ENCODE measurements at places on chromosomes 1 and 21. TPM values are rescaled to one million over a fixed set of nuclear protein-coding genes. Genes with fewer than 3 reads are reported as not detected.

- no peak for DNase-seq
Observed at GRCh38 chr1:32272557-32273390, 19.1 kb upstream of the HDAC1 start.

GRCh38 chr1:32701421-32701911 lies 1.1 kb downstream of the SYNC start:
- DNase-seq = no peak

- DNase-seq = no peak
Observed at GRCh38 chr1:184322253-184322652, 64.6 kb upstream of the C1orf21 start.

- DNase-seq = no peak
Observed at GRCh38 chr1:116002781-116003420, 26.6 kb downstream of the SLC22A15 start.

DNA sequence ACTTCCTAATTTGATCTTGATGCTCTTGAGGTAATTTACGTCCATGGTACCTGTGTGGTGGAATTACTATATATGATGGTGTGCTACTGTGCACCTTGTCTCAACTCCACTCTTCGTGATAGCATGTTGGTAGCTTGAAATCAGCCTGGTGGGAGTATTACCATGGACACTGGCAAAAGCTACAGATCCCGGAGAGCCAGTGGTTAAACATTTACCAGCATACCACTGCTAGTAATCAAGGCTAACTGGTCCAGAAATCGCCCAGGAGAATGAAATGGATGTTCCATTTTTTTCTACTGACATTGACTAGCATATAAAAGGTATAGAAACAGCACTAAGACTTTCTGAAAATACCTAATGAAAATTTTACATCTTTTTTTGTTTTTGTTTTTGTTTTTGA lies 30.6 kb downstream of the ELK4 start:
- no peak for DNase-seq

DNA sequence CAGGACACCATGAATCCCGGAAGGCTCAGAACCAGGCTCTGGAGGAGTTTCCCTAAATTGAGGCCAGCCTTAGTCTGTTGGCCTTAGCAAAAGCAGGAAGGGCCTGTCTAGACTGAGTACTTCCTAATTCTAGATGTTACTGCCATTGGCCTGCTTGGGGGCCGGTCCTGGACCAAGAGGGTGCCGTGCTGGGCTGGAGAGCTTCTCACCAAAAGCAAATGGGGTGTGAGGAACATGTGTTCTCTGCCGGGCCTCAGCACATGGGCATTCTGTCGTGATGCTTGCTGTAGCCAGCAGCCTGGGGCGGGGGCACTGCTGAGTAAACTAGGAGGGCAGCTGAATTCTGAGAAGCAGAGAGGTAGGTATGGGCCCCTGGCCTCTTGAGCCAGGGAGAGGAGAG lies 35.7 kb upstream of the MAN1C1 start:
- no peak for DNase-seq

DNA sequence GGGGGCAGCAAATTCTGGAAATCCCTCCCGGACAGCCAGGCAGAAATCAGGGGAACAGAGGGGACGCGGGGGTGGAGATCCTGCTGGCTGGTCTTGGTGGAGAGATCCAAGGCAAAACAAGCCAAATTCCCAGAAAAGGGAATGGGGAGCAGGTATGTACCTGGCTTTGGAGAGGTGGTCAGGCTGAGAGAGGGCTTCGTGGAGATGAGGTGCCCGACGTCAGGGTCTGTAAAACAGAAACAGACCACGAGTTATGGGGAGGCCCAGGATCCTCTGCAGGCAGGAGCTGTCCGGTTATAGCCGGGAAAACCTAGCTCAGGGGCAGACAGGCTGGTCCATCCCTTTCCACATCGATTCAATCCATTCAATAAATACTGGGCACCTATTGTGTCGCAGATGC lies 4.4 kb downstream of the CLEC20A start:
- DNase-seq = no peak

DNA sequence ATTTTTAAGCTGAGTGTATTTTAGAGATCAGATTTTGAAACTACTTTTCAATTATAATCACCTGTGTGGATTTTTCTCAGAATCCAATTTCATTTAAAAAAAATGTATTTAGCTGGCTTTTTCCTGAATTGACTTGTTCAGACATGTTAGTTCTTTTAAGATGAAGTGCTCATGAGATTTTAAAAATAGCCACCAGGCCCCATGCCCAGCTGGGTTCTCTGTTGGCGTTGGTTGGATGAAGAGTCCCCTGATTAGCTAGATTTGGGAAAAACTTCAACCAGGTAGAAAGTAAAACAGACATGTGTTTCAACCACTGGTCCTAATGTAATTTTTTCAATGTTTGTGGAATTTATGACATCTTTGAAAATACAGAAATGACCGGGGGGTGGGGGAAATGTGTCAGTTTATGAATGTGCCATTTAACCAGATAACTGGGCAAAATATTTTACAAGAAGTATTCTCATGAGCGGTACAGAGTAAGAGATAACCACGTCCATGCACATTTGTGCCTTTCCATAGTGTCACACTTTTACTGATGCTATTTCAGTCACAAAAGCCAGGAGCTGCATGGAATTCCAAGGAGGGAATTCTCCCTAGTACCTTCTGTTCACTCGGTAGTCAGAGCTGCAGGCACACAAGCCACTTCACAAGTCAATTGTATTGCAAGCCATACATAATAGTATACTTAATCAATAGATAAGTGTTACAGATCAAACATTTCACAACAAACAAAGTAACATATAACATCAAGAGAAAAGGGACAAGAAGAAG lies 51.1 kb downstream of the KCNK1 start:
- no peak for DNase-seq

DNA sequence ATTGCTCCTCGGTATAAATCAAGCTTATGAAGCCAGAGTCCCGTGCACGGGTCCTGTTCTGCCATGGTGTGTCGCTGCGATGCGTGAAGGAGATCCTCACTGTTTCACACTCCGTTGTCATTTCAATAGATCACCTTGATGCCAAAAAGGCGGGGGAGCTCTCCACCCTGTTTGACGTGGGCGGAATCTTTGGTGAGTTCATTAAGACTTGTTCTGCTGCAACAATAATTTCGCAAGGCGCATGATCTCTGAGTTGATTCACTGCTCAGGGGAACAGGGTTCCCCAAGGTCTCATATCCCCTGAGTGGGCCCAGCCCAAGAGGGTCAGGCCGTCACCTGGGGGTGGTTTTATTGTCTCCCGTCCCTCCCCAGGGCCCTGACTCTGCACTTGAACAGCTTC lies 50.0 kb downstream of the SLC37A1 start:
- no peak for DNase-seq

GRCh38 chr1:43441894-43442637 lies 11.7 kb downstream of the HYI start:
- no peak for DNase-seq

- no peak for DNase-seq
Observed at GRCh38 chr1:10754568-10755329, 41.7 kb downstream of the CASZ1 start.

DNA sequence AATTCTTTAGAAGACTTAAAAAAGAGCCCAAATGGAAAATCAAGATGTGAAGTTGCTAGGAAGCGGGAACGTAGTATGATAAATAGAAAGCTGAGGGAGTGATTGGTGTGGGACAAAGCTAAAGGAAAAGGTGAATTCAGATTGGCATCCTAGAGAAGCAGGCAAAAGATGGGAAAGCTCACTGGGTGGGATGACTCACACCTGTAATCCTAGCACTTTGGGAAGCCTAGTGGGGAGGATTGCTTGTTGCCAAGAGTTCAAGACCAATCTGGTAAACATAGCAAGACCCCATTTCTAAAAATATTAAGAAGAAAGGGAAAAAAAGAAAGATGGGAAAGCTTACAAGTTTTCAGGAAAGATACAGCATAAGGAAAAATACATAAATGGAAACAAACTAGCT lies 1.8 kb downstream of the MRPS21 start:
- no peak for DNase-seq

- no peak for DNase-seq
Observed at GRCh38 chr1:229088711-229089110, 182.2 kb upstream of the RAB4A start.

DNA sequence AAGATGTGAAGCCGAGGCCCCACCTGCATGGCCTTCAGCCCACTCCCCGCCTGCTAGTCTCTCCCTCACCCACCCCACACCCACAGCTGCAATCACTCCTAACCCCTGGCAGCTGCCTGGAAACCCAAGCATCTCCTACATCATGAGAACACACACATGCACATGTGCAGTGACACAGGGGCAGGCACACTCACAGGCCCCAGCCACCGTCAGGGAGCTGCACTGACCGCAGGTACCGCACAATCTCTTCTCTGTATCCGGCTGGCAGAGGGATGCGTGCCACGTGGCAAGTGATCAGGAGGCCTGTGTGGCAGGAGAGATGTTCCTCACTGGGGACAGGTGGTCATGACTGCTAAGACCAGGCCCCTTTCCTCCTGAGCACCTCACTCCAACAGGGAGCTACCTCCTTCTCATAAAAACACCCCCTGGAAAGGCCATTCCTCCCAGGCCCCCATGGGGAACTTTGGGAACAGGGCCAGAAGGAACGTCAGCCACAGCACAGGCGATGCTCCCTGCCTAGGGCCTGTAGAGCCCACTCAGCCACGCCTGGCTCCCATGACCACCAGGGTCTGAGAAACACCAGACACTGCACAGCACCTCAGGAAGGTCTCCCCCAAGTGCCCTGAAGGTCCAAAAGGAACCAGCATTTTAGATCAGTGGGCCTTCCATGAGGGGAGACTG lies 6.0 kb downstream of the LSS start:
- no peak for DNase-seq

- DNase-seq = no peak
Observed at GRCh38 chr21:40047211-40047610, 180.0 kb downstream of the PCP4 start.

DNA sequence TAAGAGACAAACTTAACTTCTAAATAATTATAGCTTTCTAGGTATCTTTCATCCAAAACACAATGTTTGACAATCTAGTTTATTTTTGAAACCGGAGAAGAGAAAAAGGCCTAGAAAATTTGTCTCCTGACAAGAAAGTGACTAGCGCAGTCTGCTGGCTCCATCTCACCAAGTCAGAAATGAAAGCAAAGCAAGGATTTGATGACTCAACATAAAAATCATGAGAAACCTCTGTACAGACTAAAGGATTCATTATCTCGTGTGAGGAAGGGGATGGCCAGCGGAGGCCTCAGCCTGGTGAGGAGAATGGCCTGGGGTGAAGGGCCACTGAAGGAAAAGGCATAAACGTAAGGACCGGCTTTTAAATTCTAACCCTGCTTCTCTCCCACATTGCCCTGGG lies 20.0 kb upstream of the TSNAX start:
- no peak for DNase-seq

DNA sequence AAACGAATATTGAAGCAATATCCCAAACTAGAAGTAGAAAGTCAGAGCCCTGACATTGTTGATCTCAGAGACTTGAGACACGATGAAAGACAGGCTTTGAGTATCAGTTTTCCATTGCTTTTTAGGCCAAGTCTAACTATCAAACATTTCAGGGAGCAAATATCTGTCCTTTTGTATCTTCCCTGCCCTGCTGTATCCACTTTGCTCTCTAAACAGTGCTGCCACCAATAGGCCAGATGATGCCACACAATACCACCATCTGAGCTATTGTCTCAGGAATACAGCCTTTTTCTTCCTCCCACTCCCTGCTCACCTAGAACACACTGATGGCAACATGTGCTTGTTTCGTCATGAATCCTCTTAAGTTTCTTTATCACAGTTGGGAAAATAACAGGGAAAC lies 62.6 kb upstream of the SPAG17 start:
- DNase-seq = no peak

- DNase-seq = no peak
Observed at GRCh38 chr1:158107916-158108315, 72.8 kb upstream of the CD1D start.

DNA sequence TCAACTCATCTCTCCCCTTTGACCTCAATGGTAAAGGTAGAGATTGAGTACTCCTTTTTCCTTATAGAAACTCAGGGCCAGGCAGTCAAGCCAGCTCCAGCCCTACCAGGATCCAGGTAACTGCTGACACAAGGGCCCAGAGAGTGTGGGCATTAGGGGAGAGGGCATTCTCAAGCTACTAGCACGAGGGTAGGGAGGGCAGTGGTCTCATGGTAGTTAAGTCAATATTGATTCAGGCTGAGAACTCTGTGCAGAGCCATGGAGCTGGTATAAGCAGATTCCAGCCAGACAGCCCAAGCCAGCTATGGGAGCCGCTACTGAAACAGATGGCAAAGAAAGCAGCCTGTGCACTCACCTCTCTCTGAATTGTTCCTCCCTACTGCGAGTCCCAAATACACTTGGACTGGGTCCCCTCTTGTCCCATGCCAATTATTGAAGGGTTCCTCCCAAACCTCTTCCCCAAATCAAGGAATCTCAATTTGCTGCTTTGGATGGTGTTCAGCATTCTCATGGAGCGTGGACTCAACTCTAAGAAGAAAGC lies 2.8 kb downstream of the PI4KB start:
- DNase-seq = no peak

DNA sequence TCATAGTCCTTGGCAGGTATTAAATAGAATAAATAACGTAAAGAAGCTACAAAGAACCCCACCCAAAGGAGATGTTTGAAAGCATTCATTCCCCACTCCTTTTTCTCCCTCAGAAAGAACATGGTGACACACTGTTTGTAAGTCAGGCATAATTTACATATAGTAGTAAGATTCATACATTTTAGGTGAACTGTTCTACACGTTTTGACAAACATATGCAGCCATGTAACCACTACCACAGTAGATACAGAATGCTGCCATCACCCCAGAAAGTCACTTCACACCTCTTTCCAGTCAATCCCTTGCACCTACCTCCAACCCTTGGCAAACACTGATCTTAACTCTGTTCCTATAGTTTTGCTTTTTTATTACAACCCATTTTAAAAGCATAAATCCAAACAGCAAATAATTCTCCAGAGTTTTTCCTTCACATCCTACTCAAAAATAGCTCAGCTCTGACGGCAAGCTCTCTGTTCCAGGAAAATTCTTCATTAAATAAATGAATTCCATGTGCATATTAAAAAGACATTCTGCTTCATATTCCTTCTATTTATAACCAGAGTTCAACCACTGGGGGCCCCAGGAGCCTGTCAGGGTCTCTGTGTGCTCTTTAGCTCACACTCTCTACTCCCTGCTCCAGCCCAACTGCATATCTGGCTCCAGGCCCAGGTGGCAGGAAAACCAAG lies 258.8 kb downstream of the PLPP3 start:
- DNase-seq = peak; percentile 62

The LEFTY2 gene
- 6.4 TPM for polyA plus RNA-seq

The ZNF436 gene
- 38.0 TPM for polyA plus RNA-seq

The CCDC27 gene
- 0.19 TPM for polyA plus RNA-seq

The IL12RB2 gene
- polyA plus RNA-seq = 1.0 TPM

The SLC41A1 gene
- polyA plus RNA-seq = 30.5 TPM

The TIE1 gene
- polyA plus RNA-seq = 42.5 TPM

The TINAGL1 gene
- polyA plus RNA-seq = 21.1 TPM

The RPRD2 gene
- polyA plus RNA-seq = 23.7 TPM

The MYOM3 gene
- polyA plus RNA-seq = 425 TPM

The RRP1B gene
- polyA plus RNA-seq = 23.4 TPM

The IFNLR1 gene
- 0.10 TPM for polyA plus RNA-seq

The ZC3H11A gene
- polyA plus RNA-seq = 84.5 TPM

The CA14 gene
- 5.2 TPM for polyA plus RNA-seq

The PTPRC gene
- polyA plus RNA-seq = 5.0 TPM

The CSF3R gene
- 3.4 TPM for polyA plus RNA-seq

The ABCB10 gene
- 13.6 TPM for polyA plus RNA-seq

The FCN3 gene
- 0.32 TPM for polyA plus RNA-seq

The TENT5C gene
- 2.8 TPM for polyA plus RNA-seq

The FCGR1A gene
- polyA plus RNA-seq = 1.9 TPM

The IL20 gene
- not detected for polyA plus RNA-seq

The CFAP141 gene
- not detected for polyA plus RNA-seq

The GBP1 gene
- polyA plus RNA-seq = 4.1 TPM

The HSD3B1 gene
- 0.09 TPM for polyA plus RNA-seq

The CNR2 gene
- 0.06 TPM for polyA plus RNA-seq
